ENCODE measurements at places on chromosomes 3 and 15.

DNA sequence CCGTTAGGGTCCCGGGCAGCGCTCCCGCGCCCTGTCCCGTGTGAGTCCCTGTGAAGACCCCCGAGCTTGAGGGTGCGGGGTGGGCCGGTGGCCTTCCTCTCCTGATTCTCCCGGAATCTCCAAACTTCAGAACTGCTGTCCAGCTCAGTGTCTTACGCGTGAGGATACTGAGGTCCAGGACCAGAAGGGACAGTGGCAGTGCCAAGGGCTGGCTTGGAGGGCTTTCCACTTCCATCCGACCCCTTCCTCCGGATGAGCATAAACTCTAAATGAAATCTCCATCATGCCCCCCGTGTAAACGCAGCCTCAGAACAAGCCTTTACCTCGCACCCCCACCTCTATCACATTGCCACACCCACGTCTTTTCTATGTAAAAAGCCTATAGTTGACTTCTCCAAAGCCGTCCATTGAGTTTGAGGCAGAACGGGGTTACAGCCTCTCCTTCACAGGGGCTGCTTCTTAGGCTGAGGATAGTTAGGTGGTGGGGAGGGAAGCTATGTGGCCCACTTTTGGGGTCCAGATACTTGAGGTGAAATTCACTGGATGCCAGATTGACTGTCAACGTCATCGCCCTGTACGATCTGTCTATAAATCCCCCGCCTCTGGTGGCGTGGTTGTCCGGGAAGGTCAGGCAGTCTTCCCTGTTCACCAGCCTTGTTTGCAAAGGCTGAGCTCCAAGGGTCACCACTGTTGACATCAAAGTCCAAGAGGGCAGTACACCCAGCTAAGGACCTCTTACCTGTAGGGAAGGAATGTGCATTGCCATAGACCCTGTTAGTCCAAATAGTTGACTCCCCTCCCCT, 1.1 kb downstream of the EDEM1 start:
- DNase-seq, result peak; percentile 67

DNA sequence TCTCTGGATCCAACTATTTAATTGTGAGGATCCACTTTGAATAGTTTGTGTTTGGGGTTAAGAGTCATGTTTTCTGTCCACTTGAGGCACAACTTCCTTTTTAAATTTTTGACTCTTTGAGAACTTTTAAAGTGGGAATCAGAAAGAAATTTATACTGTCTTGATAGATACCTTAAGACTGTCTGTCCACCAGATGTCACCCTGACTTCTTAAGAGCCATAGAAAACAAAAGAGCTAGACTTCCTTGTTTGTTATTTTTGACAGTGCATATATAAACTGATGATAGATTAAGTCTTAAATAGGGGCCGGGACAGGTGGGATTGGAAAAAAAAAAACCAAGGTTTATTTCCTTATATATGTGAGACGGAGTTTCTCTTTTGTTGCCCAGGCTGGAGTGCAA, 52.1 kb upstream of the WDR72 start:
- no peak for DNase-seq

GRCh38 chr15:33344530-33344929, 33.8 kb downstream of the RYR3 start:
- DNase-seq, result no peak

DNA sequence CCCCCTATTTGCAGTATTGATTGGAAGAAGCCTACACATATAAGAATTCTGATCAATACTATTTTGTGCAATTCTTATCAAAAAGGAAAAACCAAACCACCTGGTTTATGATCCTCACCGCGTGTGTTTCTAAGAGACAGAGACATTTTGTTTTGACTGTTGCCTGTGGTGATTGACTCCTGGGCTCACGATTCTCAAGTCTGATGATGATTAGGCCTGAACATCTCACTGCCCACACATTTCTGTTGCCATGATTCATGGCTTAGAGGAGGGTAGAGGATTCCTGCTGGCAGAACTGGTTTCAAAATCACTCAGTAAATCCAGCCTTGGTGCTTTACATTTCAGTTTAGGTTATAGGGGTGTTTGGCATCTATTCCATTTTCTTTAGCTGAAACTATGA, 88.3 kb upstream of the UBE3A start:
- no peak for DNase-seq

- DNase-seq, result no peak
Measured at GRCh38 chr15:95468820-95469219, 861.7 kb upstream of the NR2F2 start.

DNA sequence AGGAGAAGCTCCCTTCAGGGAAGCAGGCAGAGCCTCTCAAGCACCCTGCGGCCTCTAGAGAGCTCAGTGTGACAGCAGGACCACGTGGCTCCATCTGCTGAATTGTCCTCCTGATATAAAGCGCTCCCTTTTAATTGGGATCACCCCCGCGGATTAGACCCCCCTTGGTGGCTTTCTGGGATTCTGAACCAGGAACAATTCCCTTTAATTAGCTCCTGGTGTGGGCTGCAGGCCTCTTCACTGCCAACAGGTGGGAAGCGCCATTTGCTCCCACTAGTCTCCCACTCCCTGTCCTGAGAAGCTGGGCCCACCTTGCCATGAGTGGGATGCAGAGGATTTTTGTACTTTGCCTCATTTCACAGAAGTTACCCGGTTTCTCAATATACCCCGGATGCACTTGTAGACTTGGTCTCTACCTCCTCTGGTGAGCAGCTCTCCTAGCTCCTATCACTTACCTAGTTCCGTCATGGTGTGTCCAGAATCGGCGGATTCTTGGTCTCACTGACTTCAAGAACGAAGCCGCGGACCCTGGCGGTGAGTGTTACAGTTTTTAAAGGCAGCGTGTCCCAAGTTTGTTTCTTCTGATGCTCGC, 592 bp downstream of the PGPEP1L start:
- DNase-seq, result no peak

GRCh38 chr3:42831321-42831713, 22.1 kb downstream of the ACKR2 start:
- peak; percentile 87 for DNase-seq

All from activated naive CD4-positive, alpha-beta T cell treated with anti-CD3 and anti-CD28 coated beads, Interleukin-2, amount 10 ng/mL, durations not matched to agents 7 days and 5 days (primary cell).